ENCODE measurements at places on chromosomes 3 and 15.

DNA sequence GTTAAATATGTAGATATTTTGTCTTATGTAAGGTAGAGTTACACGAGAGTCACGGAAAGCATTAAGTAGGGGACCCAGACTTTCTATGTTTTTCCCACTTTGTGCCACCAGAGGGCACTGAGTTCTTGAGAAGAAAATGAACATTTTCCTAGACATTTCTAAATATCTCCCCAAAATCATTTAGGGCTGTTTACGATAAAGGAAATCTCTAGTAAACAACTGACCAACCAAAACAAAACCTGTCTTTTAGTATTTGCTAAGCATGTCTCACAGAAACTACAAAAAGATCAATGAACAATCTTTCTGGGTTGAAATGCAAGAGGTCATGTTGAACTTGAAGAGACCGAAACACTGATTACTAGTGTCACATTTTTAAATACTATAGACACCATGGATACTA, 16.1 kb downstream of the POU1F1 start:
- DNase-seq, result peak; percentile 13

GRCh38 chr3:9087831-9088413, 124.7 kb upstream of the RAD18 start:
- no peak for DNase-seq

GRCh38 chr3:107313711-107314110, 63.5 kb upstream of the CCDC54 start:
- DNase-seq, result no peak

DNA sequence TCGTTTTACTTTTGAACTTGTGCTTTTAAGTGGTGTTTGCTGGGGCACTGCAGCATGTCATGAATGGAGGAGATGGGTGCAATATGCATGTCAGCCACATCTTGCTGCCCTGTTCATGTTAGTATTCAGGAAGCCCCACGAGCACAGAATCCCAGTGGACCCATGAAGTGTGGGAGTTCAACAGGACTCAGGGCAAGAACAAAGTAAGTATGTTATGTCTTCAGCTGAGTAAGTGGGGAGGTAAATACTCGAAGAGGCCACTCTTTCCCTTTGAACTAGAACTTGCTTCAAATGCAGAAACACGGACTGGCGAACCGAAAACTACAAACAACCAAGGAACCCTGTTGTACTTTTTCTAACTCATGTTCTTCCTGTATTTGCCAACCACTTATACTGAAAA, 23.4 kb downstream of the SOX14 start:
- no peak for DNase-seq

DNA sequence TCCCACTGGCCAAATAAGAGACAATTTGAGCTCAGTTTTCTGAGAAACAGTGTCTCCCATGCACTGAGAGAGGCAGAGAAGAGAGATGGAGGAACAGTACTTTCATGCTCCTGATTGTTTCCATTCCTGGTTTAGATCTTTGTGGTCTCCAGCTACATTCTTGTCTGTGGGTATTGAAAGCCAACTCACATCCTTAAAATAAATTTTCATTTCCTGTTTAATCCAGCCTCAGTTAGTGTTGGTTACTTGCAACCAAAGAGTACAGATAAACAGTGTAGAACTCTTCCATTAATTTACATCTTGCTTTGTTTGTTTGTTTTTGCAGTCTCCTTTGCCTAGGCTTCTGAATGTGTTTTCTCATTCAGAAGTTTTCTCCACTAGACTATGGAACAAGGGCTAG, 123.7 kb upstream of the CLSTN2 start:
- no peak for DNase-seq

DNA sequence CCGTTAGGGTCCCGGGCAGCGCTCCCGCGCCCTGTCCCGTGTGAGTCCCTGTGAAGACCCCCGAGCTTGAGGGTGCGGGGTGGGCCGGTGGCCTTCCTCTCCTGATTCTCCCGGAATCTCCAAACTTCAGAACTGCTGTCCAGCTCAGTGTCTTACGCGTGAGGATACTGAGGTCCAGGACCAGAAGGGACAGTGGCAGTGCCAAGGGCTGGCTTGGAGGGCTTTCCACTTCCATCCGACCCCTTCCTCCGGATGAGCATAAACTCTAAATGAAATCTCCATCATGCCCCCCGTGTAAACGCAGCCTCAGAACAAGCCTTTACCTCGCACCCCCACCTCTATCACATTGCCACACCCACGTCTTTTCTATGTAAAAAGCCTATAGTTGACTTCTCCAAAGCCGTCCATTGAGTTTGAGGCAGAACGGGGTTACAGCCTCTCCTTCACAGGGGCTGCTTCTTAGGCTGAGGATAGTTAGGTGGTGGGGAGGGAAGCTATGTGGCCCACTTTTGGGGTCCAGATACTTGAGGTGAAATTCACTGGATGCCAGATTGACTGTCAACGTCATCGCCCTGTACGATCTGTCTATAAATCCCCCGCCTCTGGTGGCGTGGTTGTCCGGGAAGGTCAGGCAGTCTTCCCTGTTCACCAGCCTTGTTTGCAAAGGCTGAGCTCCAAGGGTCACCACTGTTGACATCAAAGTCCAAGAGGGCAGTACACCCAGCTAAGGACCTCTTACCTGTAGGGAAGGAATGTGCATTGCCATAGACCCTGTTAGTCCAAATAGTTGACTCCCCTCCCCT, 1.1 kb downstream of the EDEM1 start:
- no peak for DNase-seq

DNA sequence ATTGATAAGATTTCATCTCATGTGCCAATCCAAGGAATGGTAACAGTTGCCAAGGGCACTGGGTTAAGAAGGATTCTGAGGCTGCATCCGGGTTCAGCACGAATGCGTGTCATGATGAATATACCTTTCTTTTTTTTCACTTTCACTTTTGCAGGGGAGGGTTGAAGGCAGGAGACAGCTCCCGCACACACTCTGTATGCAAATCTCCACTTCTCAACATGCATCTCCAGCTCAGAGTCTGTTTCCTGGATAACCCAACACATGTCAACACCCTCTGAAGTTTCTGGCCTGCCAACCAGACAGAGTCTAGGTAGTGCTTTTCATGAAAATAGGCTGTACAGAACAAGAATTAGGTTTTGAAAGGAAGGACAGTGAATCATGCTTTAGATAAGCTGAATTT, 21.6 kb downstream of the B4GALT4 start:
- DNase-seq, result no peak

GRCh38 chr15:65327651-65328393, 23.3 kb downstream of the RNU5B-1 start:
- no peak for DNase-seq

GRCh38 chr15:71748293-71748718, 62.0 kb upstream of the NR2E3 start:
- DNase-seq, result no peak

DNA sequence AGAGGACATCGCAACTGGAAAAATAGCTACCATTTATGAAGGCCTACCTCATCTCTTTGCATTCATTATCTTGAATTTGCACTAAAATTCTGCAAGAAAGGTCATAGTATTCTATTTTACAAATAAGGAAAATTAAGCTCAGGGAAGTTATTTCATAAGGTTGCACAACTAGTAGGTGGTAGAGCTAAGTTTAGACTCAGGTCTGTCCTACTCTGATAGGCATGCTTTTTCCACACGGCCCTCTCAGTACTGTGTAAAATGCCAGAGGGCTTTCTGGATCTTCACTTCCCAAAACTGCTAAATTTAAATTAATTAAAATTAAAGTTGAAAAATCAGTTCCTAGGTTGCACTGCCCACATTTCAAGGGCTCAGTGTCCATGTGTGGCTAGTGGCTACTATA, 18.3 kb downstream of the MAP2K1 start:
- DNase-seq, result no peak

- no peak for DNase-seq
Observed at GRCh38 chr15:68423359-68424296, 8.3 kb downstream of the ITGA11 start.

GRCh38 chr3:81485444-81485865, 276.0 kb downstream of the GBE1 start:
- DNase-seq, result no peak

GRCh38 chr15:91104111-91104510, 4.1 kb downstream of the SV2B start:
- DNase-seq, result no peak

GRCh38 chr3:51942603-51943450, 664 bp downstream of the PARP3 start:
- DNase-seq, result peak; percentile 88

DNA sequence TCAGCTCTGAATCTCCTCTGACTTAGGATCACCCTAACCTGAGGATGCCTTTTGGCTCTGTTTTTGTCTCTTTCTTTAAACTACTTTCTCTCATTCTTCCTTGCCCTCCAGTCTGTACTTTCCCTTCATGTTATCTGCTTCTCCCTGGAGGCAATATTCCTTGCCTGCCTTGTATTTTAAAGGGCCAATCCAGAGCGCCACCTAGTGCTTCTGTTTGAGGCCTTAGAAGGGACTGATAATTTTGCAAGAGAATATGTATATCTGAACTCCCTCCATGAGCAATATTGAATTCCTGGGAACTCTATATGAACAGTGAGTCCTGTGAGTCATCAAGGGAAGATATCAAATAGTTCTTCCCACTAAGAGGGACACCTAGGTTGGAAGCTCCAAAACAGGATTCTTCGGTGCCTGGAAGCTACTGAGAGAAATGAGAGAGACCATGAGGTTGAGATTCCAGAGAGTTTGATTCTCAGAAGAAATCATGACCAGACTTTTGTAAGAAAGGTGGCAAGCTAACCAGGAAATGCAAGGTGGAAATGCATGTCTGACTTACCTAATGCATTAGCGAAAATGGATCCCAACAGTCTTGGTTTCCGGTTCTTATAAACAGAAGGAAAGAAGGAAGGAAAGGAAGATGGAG, 203.8 kb upstream of the CD96 start:
- DNase-seq, result peak; percentile 47

GRCh38 chr3:107825556-107825955, 265.3 kb downstream of the CD47 start:
- DNase-seq, result no peak

DNA sequence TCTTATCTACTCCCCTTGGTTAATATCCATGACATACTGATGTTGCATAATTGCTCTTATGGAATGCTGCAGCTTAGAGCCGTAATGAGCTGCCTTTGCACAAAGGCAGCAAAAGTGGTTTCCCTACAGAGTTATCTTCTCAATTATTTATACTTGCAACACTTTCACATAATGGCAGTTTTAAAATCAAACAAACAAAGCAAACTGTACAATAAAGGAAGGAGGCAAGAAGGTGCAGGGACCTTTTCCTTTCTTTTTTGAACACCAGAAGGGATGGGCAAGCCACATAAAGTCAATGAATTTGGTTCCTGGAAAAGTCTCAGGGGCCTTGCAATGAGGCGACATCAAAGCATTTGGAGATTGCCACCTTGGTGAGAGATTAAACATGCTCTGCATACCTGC, 188.0 kb downstream of the MEIS2 start:
- DNase-seq, result no peak

DNA sequence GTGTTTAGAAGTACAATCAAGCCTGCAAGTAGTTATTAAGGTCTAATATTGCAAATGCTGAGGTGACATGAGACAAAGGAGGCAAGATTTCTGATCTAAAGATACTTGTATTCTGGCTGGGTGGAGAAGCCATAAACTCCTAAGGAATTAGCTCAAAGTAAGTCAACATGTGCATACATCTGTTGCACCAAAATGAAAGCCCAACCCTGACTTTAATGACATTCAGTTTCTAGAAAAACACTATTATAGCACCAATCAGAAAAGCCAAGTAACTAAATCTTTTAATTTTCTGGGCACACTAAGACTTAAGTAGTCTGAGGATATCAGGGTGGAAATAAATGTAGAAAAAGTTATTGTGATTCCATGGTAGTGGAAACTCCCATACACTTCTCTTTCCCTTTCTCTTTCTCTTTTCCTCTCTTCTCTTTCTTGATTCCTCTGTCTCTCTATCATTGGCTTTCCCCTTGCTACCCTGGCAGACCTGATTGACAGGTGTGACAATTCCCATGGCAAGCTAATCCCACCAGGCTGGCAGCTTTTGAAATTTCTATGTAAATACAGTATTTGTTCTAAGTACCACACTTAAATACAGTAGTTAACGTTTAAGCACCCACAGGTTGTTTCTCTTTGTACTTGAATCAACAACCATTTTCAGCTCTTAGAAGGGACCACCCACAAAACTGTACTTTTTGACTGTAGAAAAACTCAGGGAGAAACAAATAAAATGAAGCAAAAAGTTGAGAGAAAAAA, 528.4 kb upstream of the SEMA6D start:
- no peak for DNase-seq

- DNase-seq, result no peak
Observed at GRCh38 chr15:38182900-38183299, 69.7 kb upstream of the SPRED1 start.

DNA sequence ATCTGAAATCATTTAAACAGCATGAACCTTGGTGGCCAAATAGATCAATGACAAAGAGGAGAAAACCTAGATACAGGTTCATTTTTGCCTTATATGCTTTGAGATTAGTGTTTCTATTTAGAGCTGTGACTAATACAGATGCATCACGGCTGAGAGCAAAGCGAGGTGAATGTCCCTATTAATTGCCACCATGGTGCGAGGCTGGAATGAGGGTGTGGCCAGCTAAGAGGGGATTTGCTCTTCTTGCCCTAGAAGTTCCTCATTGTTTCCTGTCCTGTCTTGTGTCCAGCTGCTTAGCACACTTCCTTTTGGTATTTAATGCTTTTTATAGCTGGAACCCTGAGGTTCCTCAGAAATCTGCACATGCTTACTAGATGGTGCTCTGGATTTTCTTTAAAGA, 339.1 kb upstream of the RGMA start:
- DNase-seq, result no peak

- no peak for DNase-seq
Observed at GRCh38 chr15:81165535-81165934, 31.1 kb upstream of the IL16 start.

GRCh38 chr15:74369084-74369745, 1.8 kb upstream of the CYP11A1 start:
- DNase-seq, result no peak

DNA sequence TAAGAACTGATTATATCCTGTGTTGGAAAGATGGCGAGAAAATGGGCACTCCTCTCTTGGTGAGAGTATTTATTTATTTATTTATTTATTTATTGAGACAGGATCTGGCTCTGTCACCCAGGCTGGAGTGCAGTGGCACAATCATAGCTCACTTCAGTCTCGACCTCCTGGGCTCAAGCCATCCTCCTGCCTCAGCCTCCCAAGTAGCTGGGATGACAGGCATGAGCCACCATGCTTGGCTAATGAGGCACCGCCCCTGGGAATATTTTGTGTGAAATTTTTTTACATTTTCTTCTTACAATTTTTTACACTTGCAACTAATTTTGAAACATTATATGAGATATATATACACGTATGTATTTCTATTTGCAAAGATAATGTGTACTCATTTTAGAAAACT, 150.5 kb upstream of the PRR20G start:
- no peak for DNase-seq

Data from HTR-8/SVneo (cell line).